ENCODE measurements at places on chromosomes 4 and X.

- DNase-seq, result no peak
Observed at GRCh38 chrX:12497832-12498591, 293.2 kb upstream of the PRPS2 start.

- DNase-seq, result no peak
Observed at GRCh38 chr4:116906758-116907157, 178.6 kb downstream of the TRAM1L1 start.

DNA sequence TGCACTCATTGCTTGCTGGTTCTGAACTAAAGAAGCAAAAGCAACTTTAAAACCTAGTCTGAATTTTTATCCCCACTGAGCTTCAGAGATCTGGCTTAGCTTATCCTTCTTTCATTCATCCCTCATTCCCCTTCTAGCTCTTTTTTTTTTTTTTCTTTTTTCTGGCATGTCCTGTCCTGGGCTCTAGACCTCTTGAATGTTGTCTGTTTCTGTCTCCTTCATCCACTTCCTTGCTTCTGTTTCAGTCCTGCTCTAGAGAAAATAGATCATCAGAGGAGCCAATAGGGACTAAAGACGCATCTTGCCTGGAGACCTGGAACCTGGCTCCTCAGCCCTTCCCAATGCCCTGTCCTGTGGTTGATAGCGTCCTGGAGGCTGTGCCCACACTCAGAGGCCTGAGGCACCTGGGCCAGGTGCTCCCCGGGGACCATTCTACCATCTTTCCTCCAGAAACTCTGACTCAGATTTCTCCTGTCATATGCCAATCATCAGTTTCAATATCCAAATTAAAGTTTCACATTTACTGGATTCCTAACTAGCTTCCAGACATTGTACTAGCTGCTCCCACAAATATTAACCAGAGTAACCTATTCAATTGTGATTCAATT lies 115.7 kb upstream of the GATB start:
- DNase-seq, result no peak

DNA sequence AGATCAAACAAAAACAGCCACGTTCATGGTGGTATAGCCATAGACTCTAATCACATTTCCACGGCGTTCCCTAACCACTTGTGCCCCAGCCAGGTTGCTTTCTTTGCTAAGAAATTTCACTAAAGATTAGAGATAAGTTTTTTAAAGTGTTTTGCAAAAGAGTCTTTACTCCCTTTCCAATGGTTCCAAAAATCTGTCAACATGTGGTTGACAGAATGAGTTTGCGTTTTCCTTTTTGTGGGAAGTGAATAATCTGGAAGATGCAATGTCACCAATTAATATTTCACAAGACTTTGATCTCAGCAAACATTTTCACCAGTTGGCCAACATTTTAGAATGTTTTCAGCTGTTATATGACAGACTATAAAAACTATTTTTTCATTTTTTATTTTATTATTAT lies 35.3 kb downstream of the CXCL1 start:
- DNase-seq, result no peak

DNA sequence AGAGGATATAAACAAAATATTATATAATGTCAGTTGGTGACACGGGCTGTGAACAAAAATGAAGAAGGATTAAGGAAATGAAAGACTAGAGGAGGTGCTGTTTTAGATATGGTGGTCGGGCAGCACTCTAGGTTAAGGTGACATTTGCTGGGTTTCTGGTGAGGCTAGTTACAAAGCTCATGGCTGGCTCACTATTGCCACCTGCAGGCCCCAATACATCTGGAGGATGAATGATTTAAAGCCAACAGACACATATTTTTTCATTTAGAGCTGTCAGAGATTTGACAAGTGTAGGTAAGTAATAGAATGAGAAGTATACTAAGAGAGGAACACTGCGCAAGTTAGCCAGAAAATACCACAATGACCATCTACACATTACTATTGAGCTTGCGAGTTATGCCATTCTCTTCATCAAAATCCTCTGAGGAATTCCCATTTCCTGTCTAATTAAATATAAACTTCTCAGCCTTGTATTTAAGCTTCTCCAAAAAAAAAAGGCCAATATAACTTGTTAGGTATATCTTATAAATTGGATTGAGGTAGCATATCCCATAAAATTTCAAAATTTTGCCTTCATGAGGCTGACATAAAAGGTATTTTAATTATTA lies 6.4 kb upstream of the FGG start:
- DNase-seq, result peak; percentile 3

DNA sequence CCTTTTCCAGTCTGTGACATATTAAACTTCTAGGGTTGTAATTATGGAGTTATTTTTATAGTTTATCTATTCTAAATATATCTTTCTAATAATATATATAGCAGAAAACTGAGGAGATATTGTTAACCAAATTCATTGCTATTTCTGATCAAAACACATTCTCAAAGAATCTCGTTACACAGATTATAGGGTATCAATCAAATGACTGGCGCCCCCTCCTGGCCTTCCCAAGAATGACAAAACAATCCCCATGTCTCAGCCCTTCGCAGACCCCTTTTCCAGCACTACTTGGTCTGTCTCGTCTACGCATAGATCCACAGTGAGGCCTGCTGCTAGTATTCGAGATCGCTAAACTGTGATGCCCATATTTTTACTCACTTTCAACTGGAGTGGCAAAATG lies 209.3 kb downstream of the GPC3 start:
- peak; percentile 18 for DNase-seq

DNA sequence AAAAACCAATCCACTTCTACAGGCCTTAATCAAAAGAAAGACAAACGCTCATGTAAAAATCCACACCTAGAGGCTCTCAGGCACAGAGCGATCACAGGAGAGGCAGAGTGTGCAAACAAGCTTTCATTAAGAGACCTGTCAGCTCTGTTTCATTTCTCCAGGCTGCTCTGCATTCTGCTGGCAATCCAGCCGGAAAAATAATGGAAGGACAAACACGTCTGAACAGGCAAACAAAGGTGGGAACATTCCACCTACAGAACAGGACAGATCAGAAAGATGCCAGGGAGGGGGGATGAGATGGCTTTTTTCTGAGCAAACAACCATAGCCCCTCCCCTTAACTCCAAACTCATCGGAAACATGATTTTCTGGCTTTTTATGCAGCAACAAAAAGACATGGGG lies 9.7 kb downstream of the SOD3 start:
- DNase-seq, result no peak

DNA sequence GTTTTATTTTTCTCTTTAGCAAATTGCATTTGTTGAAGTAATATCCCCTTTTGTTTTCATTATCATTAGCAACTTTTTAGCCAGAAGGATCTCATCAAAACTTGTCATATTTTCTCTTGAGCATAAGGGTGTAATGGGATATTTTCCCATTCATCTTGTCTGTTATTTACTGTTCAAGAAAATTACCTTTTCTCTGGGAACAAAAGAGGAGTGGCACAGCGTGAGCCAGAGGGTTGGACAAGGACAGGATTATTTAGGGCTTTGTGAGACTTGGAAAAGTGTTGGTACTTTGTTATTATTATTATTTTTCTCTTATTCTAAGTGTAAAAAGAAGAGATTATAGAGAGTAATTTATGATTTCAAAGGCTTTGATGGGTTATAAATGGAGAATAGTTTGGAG lies 135.9 kb downstream of the PRKX start:
- no peak for DNase-seq

GRCh38 chr4:168667921-168668320 lies 171.1 kb downstream of the PALLD start:
- DNase-seq, result no peak

DNA sequence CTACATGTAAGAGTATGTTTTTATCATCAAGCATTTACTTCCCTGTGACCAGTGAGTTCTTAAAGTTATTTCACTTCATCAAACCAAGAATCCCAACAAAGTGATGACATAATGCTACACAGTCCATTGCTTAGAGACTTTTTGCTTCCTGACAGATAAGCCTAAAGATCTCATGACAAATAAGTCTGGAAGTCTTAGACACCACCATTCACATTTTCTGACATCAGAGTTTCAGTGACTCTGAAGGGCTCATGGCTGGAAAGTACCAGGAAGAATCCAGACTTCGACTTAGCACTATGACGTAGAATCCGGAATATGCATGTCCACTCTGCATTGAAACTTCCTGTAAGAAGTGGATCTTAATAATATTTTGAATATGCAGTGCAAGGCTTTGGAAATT lies 53.7 kb downstream of the CLDN22 start:
- no peak for DNase-seq

DNA sequence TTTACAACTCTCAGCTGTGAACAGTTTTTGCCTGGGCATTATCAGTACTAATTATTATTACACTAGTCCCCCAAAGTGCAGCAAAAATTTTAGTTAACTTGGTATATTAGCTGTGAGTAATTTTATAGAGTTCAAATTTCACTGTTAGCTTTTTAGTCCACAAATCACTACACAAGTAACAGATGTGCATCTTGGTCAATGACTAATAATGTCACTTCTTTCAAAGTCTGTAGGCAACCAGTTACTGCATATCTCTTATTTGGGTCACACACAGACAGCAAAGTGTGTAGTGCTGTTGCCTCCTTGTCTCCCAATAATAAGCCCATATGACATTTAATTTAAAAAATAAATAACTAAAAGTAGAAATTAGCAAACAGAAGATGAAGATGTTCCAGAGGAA lies 159.9 kb downstream of the SCFD2 start:
- no peak for DNase-seq
